Esophagus muscularis mucosa (tissue), 4 donors: ENCODE measurements at places on chromosomes 12 and 14. TPM values are rescaled to one million over a fixed set of nuclear protein-coding genes. Genes with fewer than 3 reads are reported as not detected.

- no peak for DNase-seq
Observed at GRCh38 chr14:69701857-69702256, 65.1 kb upstream of the SRSF5 start.

GRCh38 chr12:132480623-132481132 lies 9.3 kb upstream of the FBRSL1 start:
- DNase-seq = no peak

GRCh38 chr14:79511146-79511545 lies 700.2 kb downstream of the DIO2 start:
- no peak for DNase-seq

- no peak for DNase-seq
Observed at GRCh38 chr12:2845280-2845679, 10.4 kb upstream of the NRIP2 start.

GRCh38 chr12:130672089-130672820 lies 43.8 kb downstream of the RIMBP2 start:
- no peak for DNase-seq

GRCh38 chr12:100058482-100059029 lies 73.8 kb upstream of the ANKS1B start:
- DNase-seq = no peak

- DNase-seq = no peak
Observed at GRCh38 chr14:77099425-77100167, 1.5 kb downstream of the CIPC start.

DNA sequence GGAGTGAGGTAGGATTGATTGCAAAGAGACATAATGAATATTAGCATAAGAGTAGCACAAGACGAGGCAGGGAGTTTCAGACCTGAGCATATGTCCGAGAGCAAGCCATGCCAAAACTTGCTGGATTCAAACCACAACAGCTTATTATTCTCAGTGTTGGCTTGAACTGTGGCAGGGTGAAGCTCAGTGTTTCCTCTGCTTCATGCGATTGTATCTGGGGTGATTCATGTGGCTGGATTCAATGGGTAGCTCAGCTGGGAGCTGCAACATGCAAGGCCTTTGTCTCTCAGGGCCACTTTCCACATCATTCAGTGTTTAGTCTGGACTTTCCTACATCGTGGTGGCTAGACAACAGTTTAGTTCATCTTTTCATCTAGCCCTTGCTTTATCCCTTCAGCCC lies 22.1 kb upstream of the E2F7 start:
- DNase-seq = no peak

- DNase-seq = no peak
Observed at GRCh38 chr12:106425061-106425702, 67.6 kb downstream of the POLR3B start.

DNA sequence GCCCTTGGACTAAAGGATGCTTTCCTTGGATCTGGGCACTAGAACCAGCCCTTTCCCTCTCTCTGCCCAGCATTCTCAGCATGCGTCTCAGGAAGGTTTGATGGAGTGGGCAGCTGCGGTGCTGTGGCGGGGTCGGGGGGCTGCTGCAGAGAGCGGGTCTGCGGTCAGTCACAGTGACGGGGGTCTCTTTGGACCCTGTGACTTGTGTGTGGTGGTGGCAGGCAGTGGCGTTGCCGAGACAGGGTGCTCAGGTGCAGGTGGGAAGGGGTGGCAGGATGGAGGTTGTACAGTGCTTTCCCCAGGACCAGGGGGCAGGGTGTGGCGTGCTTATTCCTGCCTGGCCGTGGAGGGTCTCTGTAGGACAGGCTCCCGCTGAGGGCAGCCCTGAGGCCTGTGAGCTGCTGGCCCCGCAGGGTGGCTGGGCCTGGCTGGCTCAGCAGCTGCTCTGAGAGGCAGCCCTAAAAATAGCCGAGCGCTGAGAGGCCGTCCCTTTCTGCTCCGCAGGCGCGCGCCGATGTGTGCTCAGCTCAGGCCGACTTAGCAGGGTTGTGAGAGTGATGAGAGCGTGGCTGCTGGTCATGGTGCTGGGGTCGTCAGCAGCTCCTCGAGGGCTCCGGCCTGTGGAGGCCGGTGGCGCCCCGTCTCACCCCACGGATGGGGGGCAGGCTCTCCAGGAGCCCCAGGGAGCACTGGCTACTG lies 9.7 kb downstream of the PACS2 start:
- no peak for DNase-seq

- no peak for DNase-seq
Observed at GRCh38 chr14:35247777-35248475, 44.3 kb upstream of the PSMA6 start.

- no peak for DNase-seq
Observed at GRCh38 chr12:24966951-24967564, 18.2 kb upstream of the BCAT1 start.

GRCh38 chr14:32841698-32842097 lies 97.0 kb upstream of the NPAS3 start:
- DNase-seq = no peak

DNA sequence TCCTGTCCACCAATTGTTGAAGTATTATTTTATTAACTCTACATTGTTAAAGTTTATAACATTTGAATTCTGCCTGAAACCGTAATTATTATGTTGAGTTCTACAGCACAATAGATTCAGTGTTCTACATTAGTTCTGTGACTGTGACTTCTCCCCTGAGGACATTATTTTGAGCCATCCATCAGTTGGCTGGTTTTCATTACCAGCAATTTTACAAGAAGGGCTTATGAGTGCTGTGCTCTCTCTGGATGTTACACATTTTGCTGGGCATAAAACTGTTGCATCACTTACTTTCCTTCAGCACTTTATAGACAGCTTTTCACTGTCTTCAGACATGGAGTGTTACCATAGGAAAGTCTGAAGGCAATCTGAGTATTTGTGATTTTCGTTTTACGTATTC lies 118.2 kb upstream of the KITLG start:
- DNase-seq = no peak

GRCh38 chr12:90959032-90959431 lies 4.1 kb upstream of the CCER1 start:
- no peak for DNase-seq

GRCh38 chr12:26297396-26298070 lies 102.2 kb downstream of the SSPN start:
- DNase-seq = no peak

DNA sequence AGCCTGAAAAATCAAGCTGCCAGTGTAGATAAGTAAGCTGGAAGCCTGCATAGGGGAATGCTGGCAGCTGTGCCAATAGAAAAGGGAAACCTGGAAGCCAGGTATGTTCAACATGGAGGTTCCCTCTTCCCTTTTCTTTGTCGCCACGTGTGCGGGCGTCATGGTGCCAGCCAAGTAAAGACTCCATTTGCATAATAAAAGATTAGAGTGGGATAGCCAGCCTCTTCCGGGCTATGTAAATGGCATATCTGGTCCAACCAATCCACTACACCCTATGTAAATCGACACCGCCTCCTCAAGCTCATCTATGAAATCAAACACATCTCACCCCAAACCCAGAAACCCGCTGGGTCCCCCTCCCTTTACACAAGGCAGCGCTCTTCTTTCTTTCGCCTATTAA lies 5.6 kb upstream of the ADGRD1 start:
- DNase-seq = no peak

- no peak for DNase-seq
Observed at GRCh38 chr12:56304872-56305590, 4.9 kb upstream of the CS start.

- DNase-seq = no peak
Observed at GRCh38 chr12:120356567-120357030, 12.4 kb downstream of the MSI1 start.

- no peak for DNase-seq
Observed at GRCh38 chr12:57027805-57028153, 11.4 kb upstream of the TAC3 start.

- DNase-seq = no peak
Observed at GRCh38 chr12:67042697-67043131, 226.4 kb upstream of the CAND1 start.

- DNase-seq = peak; percentile 81
Observed at GRCh38 chr12:31232361-31232965, 93.5 kb downstream of the SINHCAF start.

DNA sequence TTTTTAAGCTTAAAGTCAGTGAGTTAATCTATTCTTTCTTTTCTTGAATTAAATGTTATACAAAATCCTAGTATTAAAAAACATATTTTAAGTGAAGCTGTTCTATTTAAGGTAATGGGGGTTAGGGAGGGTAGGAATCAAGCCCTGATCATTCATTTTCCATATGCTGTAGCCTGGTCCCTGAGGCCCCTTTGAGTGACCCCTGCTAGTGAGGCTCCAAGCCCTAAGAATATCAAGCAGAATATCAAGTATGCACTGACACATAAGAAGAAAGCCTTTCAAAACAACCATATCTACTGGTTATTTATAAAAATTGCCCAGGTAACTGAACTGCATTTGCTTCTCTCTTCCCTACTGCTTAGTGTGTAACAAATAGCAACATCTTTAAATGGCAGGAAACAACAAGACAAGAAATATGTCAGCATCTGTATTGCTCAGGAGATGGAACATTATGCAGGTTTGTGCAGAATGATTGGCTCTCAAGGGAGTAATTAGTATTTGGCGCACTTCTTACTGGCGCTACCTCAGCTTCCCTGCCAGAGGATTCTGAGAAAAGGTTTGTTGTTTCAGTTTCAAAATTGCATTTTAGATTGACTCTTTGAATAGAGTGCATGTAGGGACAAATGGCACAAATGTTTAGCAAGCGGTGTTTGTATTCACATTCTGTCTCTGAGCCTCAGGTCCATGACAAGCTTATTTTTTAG lies 223.0 kb downstream of the DUSP6 start:
- no peak for DNase-seq

- DNase-seq = no peak
Observed at GRCh38 chr14:96094211-96094610, 55.0 kb downstream of the C14orf132 start.

DNA sequence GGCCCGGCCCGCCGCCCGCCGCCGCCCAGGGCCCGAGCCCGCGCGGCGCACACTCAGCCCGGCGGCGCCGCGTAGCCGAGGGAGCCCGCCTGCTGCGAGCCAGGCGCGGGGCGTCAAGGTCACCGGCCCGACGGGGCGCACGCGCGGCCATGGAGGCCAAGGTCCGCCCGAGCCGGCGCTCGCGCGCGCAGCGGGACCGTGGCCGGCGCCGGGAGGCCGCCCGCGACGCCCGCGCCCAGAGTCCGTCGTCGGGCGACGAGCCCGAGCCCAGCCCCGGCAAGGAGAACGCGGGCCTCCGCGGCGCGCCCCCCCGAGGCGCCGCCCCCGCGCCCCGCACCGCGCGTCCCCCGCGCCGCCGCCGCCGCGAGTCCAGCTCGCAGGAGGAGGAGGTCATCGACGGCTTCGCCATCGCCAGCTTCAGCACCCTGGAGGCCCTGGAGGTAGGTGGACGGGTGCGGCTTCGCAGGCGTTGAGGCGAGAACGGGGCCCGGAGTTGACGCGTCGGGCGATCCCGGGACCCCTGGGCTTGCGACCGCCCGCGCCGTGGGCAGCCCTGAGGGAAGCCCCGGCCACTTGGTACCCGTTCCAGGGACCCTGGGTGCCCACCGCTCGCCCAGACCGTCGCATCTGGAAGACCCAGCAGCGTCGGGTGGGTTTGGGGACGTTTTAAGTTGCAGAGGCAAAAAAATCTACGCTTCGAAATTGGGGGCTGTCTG lies 629 bp downstream of the FBRSL1 start:
- no peak for DNase-seq

GRCh38 chr14:89352976-89353765 lies 63.9 kb downstream of the FOXN3 start:
- DNase-seq = peak; percentile 80

- no peak for DNase-seq
Observed at GRCh38 chr12:29737644-29738043, 46.1 kb downstream of the TMTC1 start.

DNA sequence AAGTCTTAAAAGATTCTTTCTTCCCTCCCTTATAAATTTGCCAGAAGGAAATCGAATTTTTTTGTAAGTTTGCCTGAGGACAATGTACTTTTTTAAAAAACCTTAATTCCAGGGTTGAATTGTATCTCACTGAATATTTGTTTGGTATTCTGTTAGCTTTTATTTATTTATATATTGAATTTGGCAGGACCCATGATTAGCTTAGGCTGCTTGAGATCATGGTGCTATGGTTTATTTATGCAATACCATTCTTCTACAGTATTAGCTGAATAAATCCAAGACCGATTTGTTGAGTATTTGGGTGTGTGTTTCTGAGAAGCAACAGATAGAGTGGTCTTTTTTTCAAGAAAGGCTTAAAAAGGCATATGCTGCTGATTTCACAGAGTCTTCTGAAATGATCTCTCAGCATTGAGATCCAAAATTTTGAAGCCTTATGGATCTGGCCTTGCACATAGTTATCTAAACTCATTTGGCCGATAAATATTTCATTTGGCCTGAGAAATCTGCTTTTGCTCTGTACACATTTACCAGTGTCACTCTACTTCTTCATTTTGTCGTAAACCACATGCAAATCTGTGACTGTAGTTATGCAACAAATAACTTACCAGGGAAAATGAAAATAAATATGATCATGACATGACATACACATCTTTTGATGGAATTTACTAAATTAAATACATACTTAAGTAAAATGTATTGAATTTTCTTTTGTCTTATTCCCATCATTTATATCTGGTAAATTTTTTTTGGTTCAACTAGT lies 265.8 kb upstream of the FLRT2 start:
- no peak for DNase-seq

DNA sequence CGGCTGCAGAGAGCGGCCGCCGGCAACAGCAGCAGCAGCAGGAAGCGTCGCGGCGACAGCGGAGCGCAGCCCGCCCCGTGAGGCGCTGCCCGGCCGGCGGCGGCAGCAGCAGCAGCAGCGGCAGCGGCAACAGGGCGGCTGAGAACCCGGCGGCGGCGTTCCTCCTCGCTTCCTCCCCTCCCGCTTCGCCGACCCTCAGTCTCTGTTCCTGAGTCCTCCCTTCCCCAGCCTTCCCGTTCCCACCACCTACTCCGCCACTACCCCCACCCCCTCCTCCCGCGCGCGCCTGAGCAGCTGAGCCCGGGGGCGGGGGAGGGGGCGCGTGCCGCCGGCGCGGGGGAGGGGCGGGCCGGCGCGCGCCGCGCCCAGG lies 310 bp downstream of the BICDL1 start:
- DNase-seq = no peak

- DNase-seq = no peak
Observed at GRCh38 chr14:103301512-103302354, 32.3 kb upstream of the EIF5 start.

DNA sequence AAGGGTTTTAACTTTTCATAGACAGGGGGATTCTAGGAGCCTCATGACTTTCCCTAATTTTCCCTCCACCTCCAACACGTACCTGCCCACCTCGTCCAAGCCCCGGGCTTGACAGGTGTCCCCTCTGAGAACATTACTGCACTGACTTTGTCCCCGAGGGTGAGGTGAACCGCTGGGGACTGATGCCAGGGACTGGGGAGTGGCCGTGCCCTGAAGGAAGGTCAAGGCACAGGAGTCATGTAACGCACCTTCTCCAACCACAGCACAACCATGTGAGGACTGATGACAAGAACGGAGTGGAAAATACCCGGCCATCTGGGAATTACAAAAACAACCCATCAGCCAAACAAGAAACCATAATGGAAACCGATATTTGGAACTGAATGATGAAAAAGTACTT lies 214.7 kb upstream of the C14orf180 start:
- no peak for DNase-seq

GRCh38 chr12:109518820-109519665 lies 41.6 kb downstream of the UBE3B start:
- DNase-seq = no peak

Gene ACRBP
- total RNA-seq = 6.2 TPM

Gene KRT80
- total RNA-seq = not detected

Gene C3AR1
- total RNA-seq = 4.9 TPM

Gene PMEL
- total RNA-seq = not detected

Gene KRT85
- not detected for total RNA-seq

Gene FLVCR2
- total RNA-seq = 2.5 TPM

Gene PMCH
- not detected for total RNA-seq

Gene NTF3
- total RNA-seq = 1.2 TPM

Gene APOLD1
- 43.7 TPM for total RNA-seq
